ENCODE measurements at places on chromosomes 16 and 17.
A peak's percentile ranks its signal among the peaks of the same experiment; 100 is the strongest.

DNA sequence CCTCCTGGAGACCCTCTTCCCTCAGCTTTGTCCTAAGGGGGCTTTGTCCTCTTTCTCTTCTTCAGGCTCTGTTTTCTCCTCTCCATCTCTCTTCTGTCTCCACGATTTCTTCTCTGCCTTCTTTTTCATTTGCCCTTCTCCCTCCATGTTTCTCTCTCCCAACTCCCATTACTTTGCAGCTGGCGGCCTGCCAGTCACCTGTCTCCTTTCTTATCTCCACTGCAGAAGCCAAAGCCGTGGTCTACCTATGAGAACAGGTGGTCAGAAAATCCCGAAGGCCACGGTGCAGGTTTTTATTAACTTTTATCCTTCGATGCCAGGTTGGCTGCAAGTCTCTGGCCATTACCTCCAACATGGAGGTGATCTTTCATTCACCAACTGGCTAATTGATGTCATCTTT is 45.1 kb downstream of the FZD2 start:
- no peak for DNase-seq

- DNase-seq, result no peak
Observed at GRCh38 chr16:3356118-3356517, 429 bp downstream of the OR2C1 start.

- no peak for DNase-seq
Observed at GRCh38 chr16:760065-760464, 469 bp upstream of the MSLN start.

DNA sequence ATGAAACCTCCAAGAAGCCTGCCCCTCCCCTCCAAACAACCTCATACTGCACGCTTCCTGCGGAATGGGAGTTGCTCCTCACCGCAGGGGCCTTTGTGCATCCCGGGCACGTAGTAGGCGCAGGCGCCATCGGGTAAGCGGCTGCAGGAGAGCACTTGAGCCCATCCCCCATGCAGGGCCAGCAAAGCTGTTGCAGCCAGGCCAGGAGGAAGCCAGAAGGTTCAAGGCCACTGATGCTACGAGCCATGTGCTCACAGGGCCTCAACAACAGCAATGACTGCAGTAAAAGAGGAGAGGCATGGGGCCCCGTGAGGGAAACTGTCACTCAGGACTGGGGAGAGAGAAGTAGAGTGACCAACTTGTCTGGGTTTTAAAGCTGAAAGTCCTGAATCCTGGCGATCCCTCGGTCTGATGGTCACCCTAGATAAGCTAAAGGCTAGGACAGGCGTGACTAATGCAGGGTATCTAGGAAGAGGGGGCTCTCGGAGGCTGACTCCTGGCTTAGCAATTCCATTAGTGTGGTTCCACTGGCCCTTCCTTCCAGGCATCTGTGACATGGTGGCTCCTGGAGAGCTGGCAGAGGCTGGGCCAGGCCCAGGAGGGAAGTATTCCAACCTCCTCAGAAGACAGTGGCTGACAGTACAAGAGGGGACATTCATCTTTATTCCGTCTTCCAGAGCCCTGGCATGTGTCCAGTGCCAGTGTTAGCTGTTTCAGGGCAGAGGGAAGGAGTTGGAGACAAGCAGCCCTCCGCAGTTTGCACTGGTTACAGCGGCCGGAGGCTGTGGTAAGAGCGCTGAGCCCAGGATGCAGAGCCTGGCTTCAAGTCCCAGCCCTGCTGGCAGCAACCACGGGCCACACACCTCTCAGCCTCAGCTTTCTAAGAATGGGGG is 20.8 kb downstream of the GOSR2 start:
- DNase-seq, result no peak

GRCh38 chr17:40457369-40457768 is 14.1 kb downstream of the IGFBP4 start:
- no peak for DNase-seq

GRCh38 chr17:6534846-6535514 is 21.4 kb downstream of the PITPNM3 start:
- no peak for DNase-seq

DNA sequence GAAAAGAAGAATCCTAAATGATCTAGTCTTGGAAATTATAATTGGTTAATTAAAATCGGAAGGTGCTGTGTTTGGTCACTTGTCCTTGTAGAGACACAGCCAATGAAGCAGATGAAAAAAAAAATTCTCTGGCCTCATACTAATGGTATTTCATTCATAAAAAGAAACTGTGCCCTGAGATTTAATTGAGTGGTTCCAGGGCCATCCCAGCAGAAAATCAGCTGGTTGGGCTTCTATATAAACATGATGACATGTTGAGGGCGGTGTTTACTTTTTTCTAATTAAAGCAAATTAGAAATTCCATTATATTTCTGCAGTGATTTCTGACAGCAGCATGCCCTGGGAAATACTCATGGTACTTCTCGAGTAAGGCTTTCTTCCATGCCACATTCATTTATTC is 191.9 kb upstream of the KCNJ16 start:
- no peak for DNase-seq

DNA sequence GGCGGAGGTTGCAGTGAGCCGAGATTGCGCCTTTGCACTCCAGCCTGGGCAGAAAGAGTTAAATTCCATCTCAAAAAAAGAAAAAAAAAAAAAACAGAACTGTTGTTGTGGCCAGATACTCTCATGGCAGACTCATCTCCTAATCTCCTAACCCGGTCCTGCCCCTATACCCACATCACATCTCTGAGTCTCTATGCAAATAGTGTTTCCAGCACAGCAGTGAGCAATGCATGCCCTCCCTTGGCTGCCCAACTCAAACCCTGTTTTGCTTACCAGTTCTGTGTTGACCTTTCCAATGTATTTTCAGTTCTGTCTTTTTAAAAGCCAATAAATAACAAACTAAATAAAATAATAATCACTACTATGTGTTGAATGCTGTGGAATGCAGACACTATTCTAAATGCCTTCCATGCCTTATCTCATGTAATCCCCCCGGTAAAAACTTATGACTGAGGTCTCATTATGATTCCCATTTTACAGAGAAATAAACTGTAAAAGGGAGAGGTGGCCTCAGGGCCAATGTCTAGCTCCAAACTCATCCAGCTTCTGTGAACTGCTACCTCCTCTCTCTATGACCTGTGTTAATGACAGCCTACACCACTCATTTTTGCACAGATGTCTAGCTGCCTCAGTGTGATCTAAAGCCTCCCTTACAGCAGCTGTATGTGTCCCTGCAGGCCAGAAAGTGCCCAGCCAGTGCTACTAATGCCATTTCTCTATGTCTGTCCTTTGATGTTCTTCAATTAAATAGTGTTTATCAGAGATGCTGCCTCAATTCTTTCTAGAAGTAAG is 289.8 kb downstream of the HS3ST3B1 start:
- DNase-seq, result no peak

GRCh38 chr16:3089717-3090592 is 9.1 kb downstream of the ZSCAN10 start:
- no peak for DNase-seq

DNA sequence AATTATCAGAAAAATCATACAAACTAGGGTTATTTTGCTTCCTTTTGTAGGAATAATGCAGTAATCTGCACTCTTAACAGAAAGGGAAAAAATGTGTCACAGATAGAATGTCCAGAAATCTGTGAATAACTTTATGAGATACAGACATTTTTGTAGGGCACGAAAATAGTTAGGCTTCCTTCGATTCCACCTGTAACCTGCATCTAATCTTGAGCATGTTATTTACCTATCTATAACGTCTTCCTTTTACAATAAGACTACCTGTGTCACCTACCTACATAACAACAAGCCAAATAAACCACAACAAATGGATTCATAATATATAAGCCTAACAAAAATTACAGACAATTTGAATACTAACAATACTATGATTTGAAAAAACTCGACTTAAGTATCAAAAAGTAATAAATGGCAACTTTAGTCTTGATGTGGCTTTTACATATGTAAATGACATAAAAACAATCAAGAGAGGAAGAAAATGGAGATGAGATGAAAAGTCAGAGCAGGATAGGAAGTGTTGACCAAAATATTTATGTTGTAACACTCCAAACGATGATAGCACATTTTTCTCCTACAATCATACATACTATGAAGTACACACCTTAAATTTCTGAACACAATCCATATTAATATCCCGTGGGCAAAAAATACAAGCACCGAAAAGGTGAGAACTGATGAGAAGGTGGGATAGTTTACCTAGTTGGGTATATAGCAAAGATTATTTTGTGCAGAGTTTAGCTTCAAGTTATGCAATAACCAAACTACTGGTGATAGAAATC is 2.5 kb downstream of the STAT5B start:
- DNase-seq, result no peak

GRCh38 chr17:38617074-38617860 is 11.5 kb upstream of the SRCIN1 start:
- DNase-seq, result no peak

GRCh38 chr17:81558941-81559806 is 7.0 kb upstream of the FAAP100 start:
- DNase-seq, result no peak

DNA sequence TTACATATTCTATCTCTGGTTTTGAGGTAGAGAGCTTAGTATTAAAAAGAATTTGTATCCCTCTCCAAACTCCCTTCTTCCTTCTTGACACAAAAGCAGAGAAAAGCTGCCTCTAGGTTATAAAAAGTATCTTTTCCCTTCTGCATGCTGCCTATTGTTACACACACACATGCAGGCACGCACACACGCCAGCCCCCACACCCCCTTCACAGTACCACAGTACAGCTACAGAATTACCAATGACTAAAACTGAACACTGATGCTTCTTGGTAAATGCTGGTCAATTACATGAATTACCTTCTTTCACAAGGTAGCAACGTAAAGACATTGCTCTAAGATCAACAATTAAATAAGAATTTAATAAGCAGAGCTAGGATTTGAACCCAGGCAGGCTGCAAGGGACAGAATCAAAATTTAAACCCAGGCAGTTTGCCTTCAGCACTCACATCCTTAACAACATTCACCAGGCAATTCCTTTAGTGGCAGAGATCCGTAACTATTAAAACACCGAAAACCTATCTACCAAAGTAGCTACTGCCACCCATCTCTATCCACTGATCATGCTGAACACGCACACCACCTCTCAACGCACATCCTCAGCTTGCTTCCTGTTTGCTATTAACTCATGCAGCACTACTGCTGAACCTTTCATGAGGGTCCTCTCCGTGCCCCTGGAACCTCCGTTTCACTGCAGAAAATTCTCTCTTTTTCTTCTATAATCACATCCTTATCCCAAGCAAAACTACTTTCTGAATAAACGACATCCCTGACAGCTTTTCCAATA is 37.8 kb downstream of the YWHAE start:
- peak; percentile 44 for DNase-seq

DNA sequence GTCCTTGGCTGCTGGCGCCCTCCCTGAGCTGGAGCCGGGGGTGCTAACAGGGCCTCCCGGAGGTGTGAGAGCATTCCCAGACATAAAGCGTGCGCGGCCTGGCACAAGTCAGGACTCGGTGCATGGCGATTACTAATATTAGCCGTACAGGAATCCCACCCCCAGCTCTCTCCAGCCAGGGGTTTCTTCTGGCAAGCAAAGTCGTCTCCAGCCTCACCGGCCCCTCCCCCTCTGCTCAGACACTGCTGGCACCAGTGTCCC is 5.0 kb downstream of the CASKIN1 start:
- no peak for DNase-seq

- DNase-seq, result no peak
Observed at GRCh38 chr16:50478773-50479149, 69.4 kb upstream of the NKD1 start.

- DNase-seq, result no peak
Observed at GRCh38 chr17:66548158-66548557, 245.7 kb downstream of the PRKCA start.

DNA sequence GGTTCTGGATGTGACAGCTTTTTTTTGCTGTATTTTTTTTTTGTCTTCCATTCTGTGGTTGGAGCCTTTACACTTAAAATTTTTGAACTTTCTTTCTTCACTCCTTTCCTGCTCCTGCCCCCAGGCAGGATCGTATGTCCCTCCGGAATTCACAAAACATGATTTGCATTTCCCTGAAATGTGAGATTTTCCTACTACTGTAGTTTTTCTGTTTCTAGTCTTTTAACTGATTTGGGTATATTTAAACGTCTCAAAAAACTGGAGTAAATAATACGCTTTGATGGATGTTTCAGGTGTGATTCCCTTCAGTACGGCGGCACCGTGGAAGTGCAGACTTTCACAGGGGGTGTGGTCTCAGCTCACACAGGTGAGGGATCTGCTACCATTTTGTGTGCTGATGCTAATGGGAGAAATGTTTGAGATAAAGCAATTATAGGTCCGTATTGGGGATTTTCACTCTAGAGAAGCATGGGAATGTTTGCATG is 686 bp downstream of the SRCAP start:
- no peak for DNase-seq

- no peak for DNase-seq
Observed at GRCh38 chr16:80167657-80168390, 373.0 kb upstream of the DYNLRB2 start.

DNA sequence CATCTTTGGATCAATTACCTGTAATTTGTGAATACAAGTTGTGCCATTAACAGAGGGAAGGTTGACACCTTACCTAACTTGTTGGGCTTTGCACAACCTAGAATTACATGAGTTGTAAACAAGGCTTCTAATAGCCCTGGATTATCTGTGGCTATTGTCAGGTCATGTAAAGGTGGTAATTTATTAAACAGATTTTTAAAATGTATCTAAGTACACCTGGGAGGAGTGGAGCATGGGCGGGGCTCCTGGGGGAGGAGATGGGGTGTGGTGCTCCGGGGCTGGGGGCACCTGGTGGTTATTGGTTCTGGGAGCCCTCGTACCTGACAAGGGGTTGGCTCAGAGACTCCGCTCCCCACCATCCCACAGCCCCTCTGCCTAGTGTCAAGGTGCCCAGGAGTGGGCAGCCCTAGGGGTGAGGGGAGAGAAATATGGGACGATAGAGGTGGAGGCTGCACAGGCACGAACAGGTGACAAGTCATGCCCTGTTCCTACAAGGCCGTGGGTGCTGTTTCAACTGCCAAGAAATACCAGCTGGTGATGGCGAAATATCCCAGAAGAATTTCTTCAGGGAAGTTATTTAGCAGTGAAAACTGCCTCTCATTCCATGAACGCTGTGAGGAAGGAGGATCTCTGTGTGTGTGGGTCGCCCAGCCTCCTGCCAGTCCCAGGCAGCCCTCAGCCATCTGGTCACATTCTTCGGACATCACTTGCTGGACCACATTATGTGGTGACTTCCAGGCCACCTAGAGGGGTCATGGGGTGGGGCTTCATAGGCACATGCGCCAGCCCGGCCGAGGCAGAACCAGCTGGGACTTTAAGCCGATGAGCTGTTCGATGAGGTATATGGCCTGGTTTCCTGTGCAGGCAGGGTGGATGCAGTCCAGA is 55.5 kb upstream of the IRX3 start:
- DNase-seq, result no peak

- no peak for DNase-seq
Observed at GRCh38 chr17:46039592-46040186, 40.6 kb downstream of the STH start.

- no peak for DNase-seq
Observed at GRCh38 chr16:75011634-75012307, 12.9 kb downstream of the ZNRF1 start.

GRCh38 chr16:22901563-22901962 is 87.6 kb downstream of the HS3ST2 start:
- DNase-seq, result no peak

GRCh38 chr17:62573480-62574117 is 53.9 kb upstream of the MRC2 start:
- DNase-seq, result no peak

Measured in Peyer's patch (tissue), 4 donors.